ENCODE measurements at places on chromosomes 6 and 20. TPM values are rescaled to one million over a fixed set of nuclear protein-coding genes. Genes with fewer than 3 reads are reported as not detected.

Gene GNRH2
- 0.49 TPM for total RNA-seq

Gene BCKDHB
- total RNA-seq, result 19.7 TPM

Gene TSPO2
- total RNA-seq, result not detected

GRCh38 chr6:29961966-29962365 lies 19.6 kb downstream of the HLA-A start:
- no peak overlapping the region for H3K4me3 ChIP-seq
- no peaks in the 10 kb centered on the region for H3K27me3 ChIP-seq
- H3K36me3 ChIP-seq, result no peaks in the 10 kb centered on the region
- no peak overlapping the region for H3K27ac ChIP-seq

- DNase-seq, result peak; percentile 44
- no peaks in the 10 kb centered on the region for H3K27me3 ChIP-seq
- H3K27ac ChIP-seq, result no peak overlapping the region
- H3K4me3 ChIP-seq, result no peak overlapping the region
- no peaks in the 10 kb centered on the region for H3K4me1 ChIP-seq
Observed at GRCh38 chr6:44012078-44012493, 115.2 kb downstream of the MRPL14 start.

GRCh38 chr6:30325150-30325872 lies 1.4 kb upstream of the TRIM39 start:
- DNase-seq, result peak; percentile 79
- H3K27me3 ChIP-seq, result no peaks in the 10 kb centered on the region
- no peak overlapping the region for H3K27ac ChIP-seq

GRCh38 chr6:136983687-136984086 lies 61.1 kb downstream of the IL20RA start:
- no peaks in the 10 kb centered on the region for H3K4me1 ChIP-seq
- peaks cover 1% of the 10 kb centered on the region for H3K27me3 ChIP-seq
- no peak for DNase-seq
- no peak overlapping the region for H3K27ac ChIP-seq
- no peaks in the 10 kb centered on the region for H3K36me3 ChIP-seq

- H3K27ac ChIP-seq, result peak overlapping the region; percentile 11
- DNase-seq, result peak; percentile 47
- H3K4me3 ChIP-seq, result no peak overlapping the region
- H3K4me1 ChIP-seq, result no peaks in the 10 kb centered on the region
- no peaks in the 10 kb centered on the region for H3K27me3 ChIP-seq
Observed at GRCh38 chr6:132020138-132020581, 69.0 kb upstream of the CCN2 start.
